ENCODE measurements at places on chromosomes 11 and 22.

DNA sequence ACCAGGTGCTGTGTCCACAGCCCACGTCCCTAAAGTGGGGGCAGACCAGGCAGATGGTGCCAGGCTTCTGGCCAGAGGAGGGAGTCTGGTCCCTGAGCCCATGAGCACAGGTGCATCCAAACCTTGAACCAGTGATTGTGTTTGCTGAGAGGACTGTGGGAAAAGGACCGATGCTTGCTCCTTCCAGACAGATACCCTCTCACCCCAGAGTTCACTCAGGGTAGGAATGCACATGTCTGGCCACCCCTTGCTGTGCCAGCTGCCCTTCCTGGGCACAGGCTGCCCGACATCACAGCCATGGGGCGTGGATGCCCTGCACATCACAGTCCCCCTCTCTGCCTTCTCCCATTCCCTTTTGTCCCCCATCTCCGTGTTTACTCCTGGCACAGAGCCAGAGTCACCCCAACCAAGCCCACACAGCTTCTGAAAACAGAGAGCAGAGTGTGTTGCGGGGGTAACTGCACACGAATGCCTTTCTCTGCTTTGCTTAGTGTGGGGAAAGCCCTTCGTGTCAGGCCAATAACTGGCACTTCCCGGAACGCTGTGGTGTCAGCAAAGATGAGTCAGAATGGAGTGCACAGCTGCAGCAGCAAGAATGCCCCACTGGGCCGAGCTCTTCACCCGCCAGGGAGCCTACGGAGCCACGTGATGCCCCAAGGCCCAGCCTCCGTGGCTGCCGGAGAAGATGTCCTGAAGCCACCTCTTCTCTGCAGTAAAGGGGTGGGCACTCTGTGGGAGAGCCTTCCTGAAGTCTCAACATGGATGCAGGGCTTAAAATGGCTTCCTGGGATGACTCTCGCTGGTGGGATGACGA lies 7.6 kb downstream of the CARS1 start:
- DNase-seq: peak; percentile 86

DNA sequence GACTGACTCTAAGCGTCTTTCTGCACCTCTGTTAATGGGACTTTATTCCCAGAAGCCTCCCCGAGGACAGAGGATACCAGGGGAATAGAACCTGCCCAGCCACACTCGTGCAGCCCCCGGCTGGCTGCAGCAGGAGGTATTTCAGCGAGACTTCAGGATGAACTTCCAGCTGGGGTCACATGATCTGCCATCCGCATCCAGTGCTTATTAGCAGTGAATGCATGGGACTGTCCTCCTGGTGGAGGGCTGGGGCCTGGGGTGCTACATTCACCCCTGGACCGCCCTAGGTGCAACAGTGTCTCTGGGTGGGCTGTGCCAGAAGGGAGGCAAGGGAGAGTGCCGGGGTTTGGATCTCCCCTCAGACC lies 1.6 kb downstream of the DUSP8 start:
- DNase-seq: no peak

- no peak for DNase-seq
These were observed 43.7 kb downstream of the MICAL3 start for GRCh38 chr22:17980638-17981051.

DNA sequence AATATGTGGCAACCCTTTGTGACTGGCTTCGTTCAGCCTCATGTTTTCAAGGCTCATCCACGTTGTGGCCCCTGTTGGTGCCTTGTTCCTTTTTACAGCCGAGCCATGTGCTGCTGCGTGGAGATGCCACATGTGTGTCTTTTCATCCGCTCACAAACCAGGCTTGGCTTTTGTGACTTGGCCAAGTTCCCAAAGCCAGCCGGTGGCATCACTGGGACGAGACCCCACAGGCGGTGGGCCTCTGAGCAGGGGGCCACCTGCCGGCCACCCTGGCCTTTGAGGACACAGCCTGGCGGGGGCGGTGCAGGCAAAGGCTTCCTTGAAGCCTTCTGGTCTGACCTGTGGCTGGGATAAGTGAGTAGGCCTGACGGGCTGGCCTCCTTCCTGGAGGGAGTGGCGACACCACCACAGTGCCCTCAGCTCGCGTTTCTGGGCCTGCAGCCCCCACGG lies 10.5 kb downstream of the GRK2 start:
- DNase-seq: peak; percentile 43

- DNase-seq: no peak
These were observed 1.6 kb downstream of the BSX start for GRCh38 chr11:122979815-122980595.

GRCh38 chr11:44275961-44276550 lies 33.9 kb downstream of the ALX4 start:
- DNase-seq: no peak
